Stimulated activated CD8-positive, alpha-beta memory T cell treated with anti-CD3 and anti-CD28 coated beads, Interleukin-7, amount 100 ng/mL, for 1 hour (primary cell): ENCODE measurements at places on chromosomes 5 and 9.
A peak's percentile ranks its signal among the peaks of the same experiment; 100 is the strongest.

- no peak for DNase-seq
These were observed 10.0 kb upstream of the CCL28 start for GRCh38 chr5:43422143-43422542.

DNA sequence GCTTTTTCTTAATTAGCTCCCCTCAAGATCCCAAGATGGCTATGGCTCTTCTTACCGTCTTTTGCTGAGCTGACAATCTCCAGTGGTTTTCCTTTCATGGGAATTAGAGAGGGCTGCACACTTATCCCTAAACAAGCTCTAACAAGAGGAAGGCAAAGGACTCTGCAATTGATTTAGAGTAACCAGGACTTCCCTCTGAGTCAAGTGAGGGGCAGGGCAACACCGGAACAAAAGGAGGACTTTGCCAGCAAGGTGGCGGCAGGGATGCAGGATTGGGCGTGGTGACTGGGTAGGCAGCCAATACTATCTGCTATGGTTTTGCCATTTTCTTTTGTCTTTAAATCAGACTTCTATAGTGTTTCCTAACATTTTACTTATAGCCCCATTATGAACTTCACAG, 9.8 kb downstream of the SLC44A1 start:
- DNase-seq = no peak

- no peak for DNase-seq
These were observed 9.4 kb upstream of the ABO start for GRCh38 chr9:133284362-133284761.

DNA sequence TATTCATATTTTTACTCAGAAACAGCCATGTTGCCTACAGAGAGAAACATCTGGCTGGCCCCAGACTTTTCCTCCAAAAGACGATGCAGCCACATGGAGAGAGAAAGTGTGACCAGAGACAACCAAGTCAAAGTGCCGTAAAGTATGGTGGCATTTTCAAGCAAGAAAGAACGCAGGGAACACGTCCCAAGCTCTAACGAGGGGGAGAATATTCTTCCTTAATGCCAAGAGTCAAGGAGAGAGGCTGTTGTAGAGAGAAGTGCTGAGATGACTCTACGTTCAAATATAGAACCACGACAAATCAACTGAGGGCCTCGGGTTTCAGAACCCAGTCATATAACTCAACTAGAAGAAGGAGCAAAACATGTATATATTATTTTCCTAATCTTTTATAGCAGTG, 55.9 kb downstream of the FNBP1 start:
- no peak for DNase-seq

- no peak for DNase-seq
These were observed 20.0 kb downstream of the IRF1 start for GRCh38 chr5:132470596-132470995.

GRCh38 chr9:88072831-88073375, 65.4 kb downstream of the SPATA31C2 start:
- no peak for DNase-seq

GRCh38 chr9:130919559-130920145, 19.4 kb downstream of the FIBCD1 start:
- no peak for DNase-seq

DNA sequence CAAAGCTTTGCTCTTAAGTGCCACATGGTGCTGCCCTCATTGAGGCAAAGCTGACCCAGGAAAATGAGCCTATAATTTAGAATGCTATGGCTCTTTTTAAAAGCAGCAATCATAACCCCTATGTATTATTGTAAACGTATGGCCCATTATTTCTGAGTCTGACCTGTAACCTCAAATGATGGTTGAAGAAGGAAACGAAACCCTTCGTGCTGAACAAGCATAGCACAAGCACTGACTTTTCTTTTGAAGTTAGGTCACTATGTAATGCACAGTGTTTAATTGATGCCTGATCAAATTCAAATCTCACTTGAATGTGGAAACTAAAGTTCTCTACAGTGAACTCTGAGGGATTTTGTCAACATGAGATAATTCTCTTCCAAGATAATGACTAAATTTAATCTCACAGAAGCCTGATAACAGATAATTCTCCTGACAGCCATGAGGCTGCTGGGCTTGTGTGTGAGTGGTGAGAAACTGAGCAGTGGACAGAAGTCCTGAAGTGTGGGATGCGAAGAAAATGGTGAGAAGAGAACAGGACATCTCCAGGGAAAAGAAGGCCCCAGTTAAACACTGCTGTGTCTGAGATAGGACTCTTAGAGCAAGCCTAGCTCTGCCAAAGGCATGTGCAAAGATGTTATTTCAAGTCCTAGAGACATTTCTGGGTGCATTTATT, 226.9 kb downstream of the MAN2A1 start:
- DNase-seq = no peak

GRCh38 chr5:89342106-89342876, 459.3 kb upstream of the MEF2C start:
- DNase-seq = no peak

GRCh38 chr5:159263569-159263905, 447 bp downstream of the UBLCP1 start:
- DNase-seq = no peak

GRCh38 chr9:96856363-96857286, 2.3 kb upstream of the ZNF782 start:
- DNase-seq = peak; percentile 47

DNA sequence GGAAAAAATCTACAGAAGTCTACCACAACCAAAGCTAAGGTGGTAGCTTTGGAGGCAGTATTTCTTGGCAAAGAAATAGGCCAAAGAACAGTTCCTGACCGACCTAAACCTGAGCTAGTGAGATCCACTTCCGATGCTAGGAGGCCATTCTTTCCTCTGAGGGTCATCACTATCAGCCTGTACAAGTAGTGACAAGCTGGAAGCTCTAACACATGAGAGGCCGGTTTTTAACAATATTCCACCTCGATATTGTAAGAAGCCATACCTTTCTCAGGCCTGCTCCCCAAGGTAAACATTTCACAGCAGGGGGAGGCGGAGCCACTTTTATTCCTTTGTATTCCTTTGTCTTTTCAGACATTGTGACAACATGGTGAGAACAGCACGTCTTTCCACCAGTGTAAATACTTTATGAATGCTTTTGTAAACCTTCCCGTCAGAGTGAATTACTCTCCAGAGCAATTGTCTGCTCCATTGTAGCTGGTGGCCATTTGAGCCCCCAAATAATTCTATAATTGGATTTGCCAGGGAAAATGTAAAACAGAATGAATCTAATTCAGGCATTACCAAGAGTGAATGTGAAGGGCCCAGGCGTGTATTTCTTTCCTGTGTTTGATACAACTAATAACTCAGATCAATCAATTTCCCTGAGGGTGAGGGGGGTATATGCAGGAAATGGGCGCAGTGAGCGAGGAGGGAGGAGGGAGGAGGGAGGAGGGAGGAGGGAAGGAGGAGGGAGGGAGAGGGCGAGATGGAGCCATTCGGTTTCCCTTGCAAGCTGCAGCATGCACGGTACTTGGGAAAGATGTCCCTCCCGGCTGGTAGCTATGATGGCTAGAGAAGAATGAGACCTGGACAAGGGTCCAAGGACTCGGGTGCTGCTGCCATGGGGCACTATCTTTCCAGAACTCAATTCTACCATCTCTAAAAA, 166.6 kb downstream of the CDK5RAP2 start:
- DNase-seq = no peak

- no peak for DNase-seq
These were observed 31.1 kb downstream of the SV2C start for GRCh38 chr5:76114179-76114851.

GRCh38 chr5:76180814-76181805, 97.9 kb downstream of the SV2C start:
- no peak for DNase-seq

GRCh38 chr5:10680876-10681481, 80.1 kb downstream of the DAP start:
- DNase-seq = no peak

DNA sequence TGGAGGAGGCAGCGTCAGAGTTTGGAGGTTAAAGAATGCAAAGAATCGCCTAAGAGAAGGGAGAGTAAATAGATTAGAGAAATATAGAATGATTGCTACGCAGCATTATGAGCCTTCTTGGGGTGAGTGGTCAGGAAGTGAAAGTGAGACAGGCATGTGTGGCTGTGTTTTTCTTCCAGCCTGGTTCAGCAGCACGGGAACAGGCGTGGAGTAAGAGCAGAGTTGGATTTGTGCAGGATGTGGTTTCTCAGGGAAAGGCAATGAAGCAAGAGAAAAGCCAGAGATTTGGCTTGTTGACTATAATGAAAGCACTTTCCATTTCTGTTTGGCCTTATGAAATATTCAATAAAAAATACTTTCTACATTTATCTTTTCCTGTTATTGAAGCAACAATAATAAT, 34.3 kb upstream of the FRMD3 start:
- no peak for DNase-seq

- no peak for DNase-seq
These were observed 10.7 kb downstream of the MARCHF6 start for GRCh38 chr5:10364186-10364689.

GRCh38 chr5:81756016-81756415, 5.1 kb upstream of the SSBP2 start:
- DNase-seq = no peak

- no peak for DNase-seq
These were observed 150.5 kb downstream of the GNAQ start for GRCh38 chr9:77881111-77881510.

DNA sequence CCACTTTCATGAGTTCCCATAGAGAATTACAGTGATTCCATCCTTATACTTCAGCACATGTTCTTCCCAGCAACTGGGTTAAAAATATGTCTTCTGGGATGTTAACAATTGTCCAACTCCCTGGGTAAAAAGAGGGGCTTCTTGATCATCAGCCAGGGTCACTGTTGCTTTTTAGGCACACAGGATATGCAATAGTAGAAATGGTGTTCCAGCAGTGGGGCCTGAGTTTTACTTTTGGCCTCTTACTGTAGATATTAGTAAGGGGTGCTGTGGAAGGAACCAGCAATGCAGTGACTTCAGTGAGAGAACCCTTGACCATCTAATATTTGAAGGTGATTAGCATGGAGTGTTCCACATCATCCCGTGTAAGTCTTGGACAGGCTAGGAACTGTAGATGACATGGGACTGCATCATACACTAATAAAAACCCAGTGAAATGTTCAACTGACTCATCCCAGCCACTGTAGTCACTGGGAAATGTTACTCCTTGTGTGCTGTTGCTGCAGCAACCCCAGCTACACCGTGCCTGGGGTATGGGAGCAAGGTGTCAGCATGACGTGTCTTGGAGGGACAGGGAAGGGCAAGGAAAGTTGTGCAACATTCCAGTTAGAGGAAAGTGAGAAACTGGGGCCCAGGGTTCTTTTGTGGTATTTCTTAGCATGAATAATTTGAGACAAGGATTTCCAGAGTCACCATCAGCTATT, 610.9 kb downstream of the RAB3C start:
- DNase-seq = no peak

- DNase-seq = no peak
These were observed 119.3 kb downstream of the GDNF start for GRCh38 chr5:37720550-37720952.

DNA sequence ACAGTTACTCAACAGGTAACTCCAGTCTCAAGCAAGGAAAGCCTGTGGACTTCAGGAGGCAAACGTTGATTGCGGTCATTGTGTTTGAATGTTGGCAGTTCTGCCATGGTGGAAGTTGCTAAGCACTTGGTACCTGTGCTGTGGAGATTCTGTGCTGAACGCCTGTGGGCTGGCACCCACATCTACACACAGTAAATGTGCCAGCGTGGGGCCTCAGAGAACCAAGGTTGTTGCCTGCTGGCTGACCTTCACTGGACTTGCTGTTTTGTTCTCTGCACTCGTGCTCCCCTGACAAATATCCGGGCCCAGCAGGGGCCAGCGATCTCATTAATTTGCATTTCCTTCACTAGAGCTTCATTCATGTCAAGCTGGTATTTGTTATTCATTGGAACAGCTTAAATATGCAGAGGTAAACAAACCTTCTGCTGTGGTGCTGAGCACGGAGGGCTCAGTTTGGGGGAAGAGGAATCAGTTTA, 141.8 kb downstream of the PRKACG start:
- DNase-seq = no peak

DNA sequence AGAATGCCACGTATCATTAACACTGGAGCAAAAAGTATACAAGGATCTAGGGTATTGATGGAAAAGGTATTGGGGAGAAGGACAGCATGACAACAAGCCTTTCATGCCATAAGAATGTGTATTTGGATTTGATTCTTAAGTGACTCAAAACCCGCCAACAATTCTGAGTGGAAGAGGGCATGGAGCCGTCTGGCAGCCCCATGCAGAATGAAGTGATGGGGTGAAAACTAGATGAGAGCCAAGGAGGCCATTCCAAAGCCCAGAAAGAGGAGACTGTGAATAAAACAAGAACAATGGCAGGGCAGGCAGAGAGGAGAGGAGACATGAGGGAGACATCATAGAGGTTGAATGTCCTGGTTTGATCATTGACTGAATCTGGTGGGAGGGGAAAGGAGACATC, 272.3 kb upstream of the WWC1 start:
- no peak for DNase-seq

DNA sequence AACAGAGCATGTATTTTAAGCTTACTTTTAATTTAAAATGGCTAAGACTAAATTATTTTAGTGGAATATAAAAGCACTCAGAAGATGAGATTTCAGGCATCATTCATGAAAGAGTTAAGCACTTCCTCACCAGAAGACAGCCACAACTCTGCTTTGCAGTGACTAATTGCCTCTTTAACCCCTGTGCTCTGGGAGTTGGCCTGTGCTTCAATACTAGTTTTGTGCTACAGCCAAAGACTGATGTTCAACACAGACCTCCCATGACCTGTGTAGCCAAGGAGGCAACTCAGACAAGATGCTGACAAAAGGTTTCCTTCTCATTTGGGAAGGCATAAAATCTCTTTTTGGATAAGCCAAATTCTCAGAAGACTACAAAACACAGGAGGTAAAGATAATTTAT, 353.5 kb downstream of the FBXL17 start:
- no peak for DNase-seq

GRCh38 chr5:180290568-180291233, 1.2 kb downstream of the MAPK9 start:
- no peak for DNase-seq

- DNase-seq = no peak
These were observed 19.1 kb downstream of the EEIG1 start for GRCh38 chr9:127961613-127962155.

DNA sequence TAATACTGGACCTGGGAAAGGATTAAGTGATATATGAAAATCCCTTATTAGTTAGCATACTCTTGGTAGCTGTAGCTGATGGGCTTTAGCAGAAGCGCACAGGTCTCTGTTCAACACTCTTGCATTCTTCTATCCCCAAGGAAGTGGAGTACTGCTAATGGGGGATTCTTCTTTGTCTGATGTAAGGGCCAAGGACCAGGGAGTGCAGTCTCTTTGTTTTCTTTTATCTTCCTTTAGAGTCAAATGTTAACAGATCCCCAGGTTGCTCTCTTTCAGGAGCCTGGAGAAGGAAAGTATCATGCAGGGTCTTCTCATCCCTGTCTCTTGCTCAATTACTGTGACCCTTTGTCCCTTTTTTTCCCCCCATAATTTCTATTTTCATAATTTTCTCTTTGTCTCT, 1146.9 kb upstream of the DMAC1 start:
- no peak for DNase-seq

- no peak for DNase-seq
These were observed 15.6 kb upstream of the FOXD1 start for GRCh38 chr5:73464016-73464745.

- DNase-seq = no peak
These were observed 657 bp downstream of the MTRR start for GRCh38 chr5:7869474-7870136.

GRCh38 chr9:103804077-103804735, 289.9 kb upstream of the SMC2 start:
- no peak for DNase-seq

- DNase-seq = no peak
These were observed 517.5 kb downstream of the EFNA5 start for GRCh38 chr5:107153283-107153682.
